ENCODE measurements at places on chromosomes 12 and 14.

DNA sequence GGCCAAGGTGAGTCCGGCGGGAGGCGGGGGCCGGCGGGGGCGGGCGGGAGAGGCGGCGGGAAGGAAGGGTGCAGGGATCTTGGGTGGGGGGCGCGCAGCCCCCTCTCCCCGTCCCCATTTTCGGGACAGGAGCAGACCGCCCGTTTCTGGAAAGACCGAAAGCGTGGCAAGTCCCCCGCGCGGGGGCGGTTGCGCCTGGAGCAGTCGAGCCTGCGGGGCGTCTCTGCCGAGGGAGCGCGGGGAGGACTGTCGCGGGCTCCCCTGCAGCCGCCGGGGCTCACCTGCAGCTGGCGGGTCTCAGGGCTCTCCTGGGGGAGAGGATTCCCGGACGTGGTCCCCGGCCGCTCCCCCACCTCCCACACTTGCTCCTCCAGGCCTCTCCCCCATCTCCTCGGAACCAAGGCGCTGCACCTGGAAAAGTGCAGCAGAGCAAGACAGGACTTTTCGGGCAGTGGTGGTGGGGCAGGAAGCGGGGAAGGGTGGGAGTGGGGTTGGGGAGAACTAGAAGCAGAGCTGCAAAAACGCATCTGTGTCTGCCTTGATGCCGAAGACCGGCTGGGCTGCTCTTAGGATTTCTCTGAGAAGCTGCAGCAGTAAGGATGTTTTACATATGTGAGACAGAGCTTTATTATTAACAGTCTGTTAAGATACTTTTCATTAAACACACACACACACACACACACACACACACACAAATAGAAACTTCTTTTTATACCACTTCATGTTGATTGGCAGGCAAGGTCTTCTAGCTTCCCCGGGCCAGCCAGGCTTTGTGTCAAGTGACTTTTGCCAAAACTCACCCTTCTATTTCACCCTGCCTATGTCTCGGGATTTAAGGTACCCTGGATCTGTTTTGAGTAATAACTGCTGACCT is 677 bp downstream of the C12orf75 start:
- DNase-seq = no peak

DNA sequence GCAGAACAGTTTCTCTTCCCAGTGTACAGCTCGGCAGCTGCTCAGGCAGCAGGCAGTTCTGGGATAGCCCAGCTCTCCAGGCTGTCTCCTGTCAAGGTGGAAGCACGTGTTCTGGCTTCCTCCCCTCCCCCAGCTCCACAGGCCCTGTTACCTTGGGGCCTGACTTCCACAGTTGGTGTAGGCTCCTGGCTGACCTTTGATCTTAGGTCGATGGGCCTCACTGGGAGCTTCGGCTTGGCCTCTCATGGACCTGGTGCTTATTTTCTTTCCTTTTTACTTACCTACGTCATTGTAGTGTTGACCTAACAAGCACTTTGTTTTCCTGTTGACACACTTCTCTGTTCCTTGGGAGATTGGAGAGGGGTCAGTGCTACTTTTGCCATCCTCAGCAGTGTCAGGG is 17.0 kb downstream of the DLST start:
- no peak for DNase-seq

DNA sequence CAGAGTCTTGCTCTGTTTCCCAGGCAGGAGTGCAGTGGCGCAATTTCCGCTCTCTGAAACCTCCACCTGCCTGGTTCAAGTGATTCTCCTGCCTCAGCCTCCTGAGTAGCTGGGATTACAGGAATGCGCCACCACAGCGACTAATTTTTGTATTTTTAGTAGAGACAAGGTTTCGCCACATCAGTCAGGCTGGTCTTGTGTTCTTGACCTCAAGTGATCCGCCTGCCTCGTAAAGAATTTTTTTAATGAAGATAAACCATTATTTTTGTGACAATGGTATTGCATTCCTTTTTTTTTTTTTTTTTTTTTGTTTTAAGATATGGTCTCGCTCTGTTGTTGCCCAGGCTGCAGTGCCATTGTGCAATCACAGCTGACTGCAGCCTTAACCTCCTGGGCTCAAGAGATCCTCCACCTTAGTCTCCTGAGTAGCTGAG is 25.8 kb downstream of the ACVR1B start:
- DNase-seq = no peak

GRCh38 chr14:90575336-90575735 is 178.5 kb downstream of the CALM1 start:
- no peak for DNase-seq

GRCh38 chr12:56119361-56119796 is 1.3 kb downstream of the ZC3H10 start:
- DNase-seq = no peak

GRCh38 chr12:115569345-115570068 is 708.0 kb downstream of the MED13L start:
- no peak for DNase-seq

Data from hematopoietic multipotent progenitor cell (in vitro differentiated cells).